ENCODE measurements at places on chromosomes 6 and 20.

- DNase-seq, result no peak
These were observed 27.6 kb downstream of the LBP start for GRCh38 chr20:38373898-38374297.

- DNase-seq, result no peak
These were observed 75.0 kb upstream of the EZR start for GRCh38 chr6:158894193-158894592.

DNA sequence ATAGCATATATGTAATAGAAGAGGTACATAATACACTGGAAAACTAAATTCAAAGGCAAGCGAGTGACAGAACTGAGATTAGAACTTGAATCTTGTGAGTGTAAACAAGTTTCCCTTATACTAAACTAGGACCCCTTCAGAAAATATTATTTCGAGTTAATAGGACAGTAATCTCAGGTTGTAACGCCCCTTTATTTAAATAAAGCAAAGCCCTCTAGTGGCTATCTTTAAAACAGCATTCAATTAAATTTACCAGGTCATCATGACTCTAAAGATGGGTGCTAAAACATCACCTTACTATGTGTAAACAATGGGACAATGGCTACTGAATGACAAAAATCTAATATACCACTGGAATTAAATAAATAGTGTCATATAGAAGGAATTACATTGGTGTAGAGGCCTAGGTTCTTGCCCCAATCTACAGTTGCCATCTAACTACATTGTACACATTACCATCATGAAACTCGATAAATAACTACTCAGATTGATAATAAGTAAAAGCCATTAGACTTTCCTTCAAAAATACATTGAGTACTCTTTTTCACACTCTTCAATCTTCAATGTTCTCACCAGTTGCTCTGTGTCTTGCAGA lies 255.4 kb upstream of the IRAK1BP1 start:
- DNase-seq, result no peak

DNA sequence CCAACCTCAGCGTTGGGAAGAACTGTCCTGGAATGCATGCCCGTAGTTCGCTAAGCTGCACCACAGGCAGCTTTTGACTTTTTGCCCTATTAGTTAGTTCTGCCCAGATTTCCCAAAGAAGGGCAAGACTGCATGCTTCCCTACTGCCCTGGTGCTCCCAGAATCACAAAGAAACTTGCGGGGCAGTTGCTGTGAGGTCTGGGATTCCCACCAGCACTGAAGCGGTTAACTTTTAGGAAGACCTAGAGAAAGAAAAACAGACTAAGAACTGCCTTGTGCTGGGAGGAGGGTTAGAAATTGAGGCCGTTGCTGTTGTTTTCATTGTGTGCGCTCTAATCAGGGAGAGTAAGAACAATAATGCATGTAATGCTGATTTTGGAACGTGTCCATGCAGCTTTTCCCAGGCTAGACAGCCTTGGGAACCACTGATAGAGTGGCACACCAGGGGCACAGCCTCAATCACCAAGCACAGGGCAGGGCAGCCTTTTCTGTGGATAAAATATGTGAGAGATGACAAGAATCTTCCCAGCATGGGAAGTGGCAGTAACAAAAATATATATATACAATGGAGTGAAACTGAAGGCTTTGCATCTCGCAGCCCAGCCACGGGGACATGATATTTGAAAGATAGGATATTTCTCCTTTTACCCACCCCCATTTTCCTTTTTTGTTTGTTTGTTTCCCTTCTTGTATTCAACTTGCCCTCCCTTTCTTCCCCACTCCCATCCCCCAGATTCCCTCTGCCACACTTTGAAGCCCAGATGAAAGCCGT lies 137.7 kb upstream of the HEY2 start:
- DNase-seq, result no peak

- DNase-seq, result no peak
These were observed 507.2 kb upstream of the CHD6 start for GRCh38 chr20:42125426-42125825.

GRCh38 chr20:44566018-44566417 lies 16.4 kb upstream of the PKIG start:
- no peak for DNase-seq

DNA sequence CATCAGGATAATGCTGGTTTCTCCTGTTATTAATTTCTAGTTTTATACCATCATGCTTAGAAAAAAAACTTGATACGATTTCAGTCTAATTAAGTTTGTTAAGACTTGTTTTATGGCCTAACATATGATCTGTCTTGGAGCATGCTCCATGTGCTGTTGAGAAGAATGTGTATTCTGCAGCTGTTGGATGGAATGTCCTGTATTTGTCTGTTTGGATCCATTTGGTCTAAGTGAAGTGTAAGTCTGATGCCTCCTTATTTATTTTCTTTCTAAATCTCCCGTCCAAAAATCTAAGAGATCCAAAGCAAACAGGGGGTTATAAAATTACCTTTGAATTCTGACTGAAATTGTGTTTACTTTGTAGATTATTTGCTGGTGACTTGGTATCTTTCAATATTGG lies 30.0 kb upstream of the PRND start:
- no peak for DNase-seq

GRCh38 chr6:151101161-151101815 lies 138.5 kb upstream of the AKAP12 start:
- no peak for DNase-seq

DNA sequence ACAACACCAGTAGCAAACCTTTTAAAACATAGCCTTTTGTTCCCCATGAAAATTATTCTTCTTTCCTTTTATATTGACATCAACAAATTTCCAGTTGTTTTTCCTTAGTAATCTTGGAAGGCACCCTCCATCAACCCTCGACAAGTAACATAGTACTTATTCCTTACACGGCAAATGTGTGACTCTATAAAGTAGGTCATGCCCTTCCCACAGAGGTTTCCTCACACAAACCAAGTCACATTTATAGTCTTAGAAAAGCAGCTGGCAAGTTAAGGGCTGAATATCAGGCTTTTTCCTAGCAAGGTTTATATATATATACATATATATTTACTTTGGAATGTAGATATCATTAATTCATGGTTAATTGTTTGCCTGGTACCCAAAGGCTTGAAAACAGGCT lies 371.5 kb downstream of the SYNE1 start:
- DNase-seq, result no peak

- DNase-seq, result no peak
These were observed 78.6 kb downstream of the FAXC start for GRCh38 chr6:99270826-99271225.

DNA sequence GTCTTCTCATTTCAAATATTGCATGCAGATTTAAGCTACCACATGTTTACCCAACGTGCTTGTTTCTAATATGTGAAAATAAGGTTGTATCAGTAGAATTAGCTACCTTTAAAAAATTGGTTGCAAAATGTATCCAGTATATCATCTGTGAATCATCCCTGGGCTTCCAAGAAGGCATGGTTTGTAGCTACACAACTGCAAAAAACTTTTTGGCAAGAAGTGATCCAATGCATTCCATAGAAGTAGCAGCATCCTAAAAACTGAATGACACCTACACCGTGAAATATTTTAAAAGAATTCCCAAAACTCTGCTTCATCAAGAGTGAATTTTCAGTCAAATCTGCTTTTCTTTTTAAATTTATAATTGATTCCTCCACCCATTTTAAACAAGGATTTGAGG lies 89.1 kb downstream of the AIG1 start:
- no peak for DNase-seq

DNA sequence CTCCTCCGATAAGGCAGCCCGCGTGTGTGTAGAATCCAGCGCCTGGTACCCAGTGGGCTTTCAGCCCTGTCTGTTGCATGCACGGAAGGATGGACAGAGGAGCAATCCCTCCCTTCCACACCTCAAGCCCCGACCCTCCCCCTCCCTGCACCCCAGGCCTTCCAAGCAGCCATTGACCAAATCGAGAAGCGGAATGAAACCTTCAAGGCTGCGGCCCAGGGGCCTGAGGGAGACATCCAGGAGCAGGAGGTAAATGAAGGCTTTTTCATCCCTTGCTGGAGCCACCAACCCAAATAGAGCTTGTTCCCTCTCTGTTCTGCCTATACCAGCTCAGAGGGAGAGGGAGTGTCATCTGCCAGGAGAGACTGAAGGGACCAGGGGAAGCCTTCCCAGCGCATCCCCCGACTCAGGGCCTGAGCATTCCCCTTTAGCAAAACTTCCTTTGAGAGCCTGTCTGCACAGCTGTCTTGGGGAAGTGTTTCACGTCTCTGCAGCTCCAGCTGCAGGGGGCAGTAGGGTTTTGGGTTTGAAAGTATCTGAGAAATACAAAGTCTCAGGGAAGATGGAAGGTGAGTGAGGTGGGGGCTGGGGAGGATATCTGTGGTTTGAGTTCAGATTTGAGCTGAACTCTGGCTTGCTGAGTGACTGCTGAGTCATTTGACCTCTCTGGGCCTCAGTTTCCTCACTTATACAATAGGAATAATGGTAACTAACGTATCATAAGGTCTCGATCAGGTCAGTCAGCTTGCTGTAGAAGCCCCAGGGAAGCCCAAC lies 16.1 kb downstream of the FGD2 start:
- peak; percentile 39 for DNase-seq

DNA sequence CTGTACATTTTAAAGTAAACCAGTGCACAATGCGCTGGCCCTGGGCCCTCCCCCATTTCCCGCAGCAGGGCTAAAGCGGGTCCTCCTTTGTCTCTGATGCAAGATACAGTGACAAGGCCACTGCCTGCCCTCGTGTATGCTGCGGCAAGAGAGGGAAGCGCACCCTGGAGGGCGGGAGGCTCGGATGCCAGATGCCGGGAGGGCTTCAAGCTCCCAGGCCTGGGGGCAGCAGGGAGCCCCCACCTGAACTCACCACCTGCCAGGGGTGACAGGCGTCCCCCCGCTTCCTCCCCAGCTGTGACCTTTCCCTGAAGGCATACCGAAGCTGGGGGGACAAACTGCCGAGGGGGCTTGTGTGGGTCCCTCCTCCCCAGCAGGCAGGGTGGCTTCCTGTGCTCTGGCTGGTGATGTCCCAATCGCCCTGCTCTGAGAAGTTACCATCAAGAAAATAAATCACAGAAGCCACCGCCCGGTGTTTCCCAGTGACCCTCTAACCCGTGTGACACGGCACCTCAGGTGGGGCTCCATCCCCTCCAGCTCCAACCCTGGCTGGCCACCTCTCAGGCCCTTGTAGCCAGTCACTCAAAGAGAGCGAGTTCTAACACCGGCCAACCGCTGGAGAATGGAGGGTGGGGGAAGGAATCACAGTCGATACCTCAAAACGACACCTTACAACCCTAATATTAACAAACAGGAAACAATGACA lies 203.3 kb downstream of the PREX1 start:
- no peak for DNase-seq

GRCh38 chr20:1478566-1478965 lies 11.9 kb upstream of the NSFL1C start:
- no peak for DNase-seq

GRCh38 chr20:58635279-58635665 lies 15.8 kb upstream of the STX16 start:
- DNase-seq, result no peak

DNA sequence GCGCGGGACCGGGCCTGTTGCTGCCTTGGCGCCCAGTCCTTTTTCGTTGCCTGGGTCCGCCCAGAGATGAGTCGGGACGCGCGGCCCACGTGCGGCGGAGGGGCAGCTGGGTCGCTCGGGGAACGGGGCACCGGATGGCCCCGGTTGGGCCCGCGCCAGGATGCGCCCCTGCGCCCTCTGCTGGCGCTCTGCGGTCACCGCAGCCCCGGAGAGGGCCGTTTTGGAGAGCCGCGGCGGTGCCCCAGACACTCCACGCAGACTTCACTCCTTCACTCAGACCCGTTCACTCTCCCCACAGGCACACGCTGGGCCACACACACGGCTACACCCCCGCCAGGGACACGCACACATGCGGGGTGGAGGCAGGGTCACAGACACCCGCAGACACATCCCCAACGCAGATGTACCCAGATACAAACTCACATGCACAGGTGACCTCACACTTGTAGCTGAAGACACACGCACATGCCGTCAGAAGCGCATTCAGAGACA lies 38.8 kb downstream of the SRC start:
- peak; percentile 43 for DNase-seq

GRCh38 chr6:90894285-90895130 lies 307.6 kb upstream of the MAP3K7 start:
- no peak for DNase-seq

- DNase-seq, result no peak
These were observed 39.3 kb upstream of the OSTM1 start for GRCh38 chr6:108113557-108114519.

DNA sequence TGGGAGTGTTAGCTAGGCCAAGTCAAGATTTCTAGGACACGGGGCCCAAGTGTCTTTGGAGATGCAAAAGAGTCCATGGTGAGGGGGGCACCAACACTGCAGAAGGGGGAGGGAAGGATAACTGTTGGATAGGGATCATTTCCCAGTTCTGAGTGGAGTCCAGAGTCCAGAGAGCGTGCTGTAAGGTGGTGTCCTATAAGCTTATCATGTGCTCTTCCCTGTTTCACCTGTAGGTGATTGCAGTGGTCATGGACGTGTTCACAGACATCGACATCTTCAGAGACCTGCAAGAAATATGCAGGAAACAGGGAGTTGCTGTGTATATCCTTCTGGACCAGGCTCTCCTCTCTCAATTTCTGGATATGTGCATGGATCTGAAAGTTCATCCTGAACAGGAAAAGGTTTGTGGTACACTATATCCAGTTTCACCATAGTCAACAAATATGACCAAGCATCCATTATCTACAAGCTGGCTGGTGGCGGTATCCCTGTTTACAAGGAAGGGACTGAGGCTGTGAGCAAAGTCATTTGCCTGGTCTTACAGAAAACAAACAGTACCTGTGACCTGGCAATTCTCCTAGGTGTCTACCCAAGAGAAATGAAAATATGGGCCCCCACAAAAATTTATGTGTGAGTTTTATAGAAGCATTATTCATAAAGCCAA lies 15.6 kb downstream of the FAM83D start:
- no peak for DNase-seq

DNA sequence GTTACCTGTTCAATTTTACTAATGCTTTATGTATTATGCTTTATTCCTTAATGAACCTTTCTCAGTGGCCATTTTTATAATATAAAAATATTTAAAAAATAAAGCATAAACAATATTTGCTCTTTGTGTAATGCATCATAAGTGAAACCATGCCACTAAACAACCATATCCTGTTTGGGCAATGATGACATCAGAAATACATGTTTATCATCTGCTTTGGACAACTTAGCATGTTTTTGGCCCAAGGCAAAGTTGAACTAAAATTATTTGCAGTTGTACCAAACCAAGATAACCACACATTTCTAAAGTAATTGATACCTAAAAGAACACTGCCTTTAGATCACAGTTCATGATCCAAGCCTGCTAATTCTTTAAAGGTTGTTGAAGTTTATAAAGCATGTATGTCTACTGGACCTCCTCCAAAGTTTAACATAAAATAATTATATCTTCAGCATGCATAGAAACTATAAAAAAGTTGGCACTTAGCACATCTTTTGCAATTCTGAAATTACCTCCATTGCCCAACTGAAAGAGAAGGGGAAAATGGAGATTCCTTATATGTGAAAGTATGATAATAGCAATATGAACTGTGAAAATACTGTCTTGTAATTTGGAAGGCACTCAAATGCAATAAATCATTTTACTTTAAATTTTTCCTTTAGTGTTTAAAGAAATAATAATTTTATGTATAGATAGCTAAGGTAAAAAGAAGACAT lies 325.6 kb upstream of the RUNX2 start:
- no peak for DNase-seq
